T-helper 2 cell (primary cell): ENCODE measurements at places on chromosomes 3 and 15.

GRCh38 chr3:174229916-174230315, 629.2 kb upstream of the NAALADL2 start:
- DNase-seq, result no peak

GRCh38 chr3:119944091-119944490, 150.2 kb downstream of the GSK3B start:
- DNase-seq, result no peak

GRCh38 chr3:194773216-194773615, 87.5 kb downstream of the FAM43A start:
- DNase-seq, result no peak

DNA sequence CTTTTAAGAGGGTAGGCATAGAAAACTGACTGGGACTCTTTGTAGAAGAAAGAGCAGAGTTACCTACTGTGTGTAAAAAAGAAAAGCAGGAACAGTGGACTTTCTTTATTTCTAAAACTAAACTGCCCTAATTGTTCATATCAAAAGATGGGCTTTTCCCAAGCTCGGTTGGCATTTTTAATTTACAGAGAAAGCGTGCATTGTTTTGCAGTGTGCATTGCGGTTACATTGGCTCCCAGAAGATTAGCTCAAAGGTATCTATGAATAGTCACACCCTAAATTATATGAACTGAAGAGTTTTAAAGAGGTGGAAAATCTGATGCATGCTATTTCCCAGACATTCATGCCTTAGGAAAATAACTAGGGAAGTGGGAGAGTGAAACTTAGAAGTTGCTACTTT, 36.5 kb downstream of the MITF start:
- DNase-seq, result no peak

- no peak for DNase-seq
These were observed 23.3 kb downstream of the CCDC13 start for GRCh38 chr3:42749753-42750231.

DNA sequence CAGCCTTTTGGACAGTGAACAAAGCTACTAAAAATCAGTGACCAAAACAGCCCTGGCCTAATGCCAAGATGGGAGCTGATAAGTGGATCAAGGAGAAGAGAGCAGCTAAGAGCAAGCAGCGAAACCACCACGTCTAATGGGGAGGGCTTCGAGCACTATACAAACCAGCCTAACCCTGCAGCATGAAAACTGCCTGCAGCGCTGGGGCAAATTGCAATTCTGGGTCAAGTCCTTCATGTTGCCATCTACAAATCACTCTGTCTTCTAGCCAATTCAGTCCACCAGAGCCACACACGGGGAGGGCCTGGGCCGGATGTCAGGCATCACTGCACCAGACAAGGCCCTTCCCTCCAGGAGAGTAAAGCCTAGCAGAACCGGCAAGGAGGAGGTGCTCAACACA, 30.5 kb upstream of the SPATA12 start:
- DNase-seq, result no peak

DNA sequence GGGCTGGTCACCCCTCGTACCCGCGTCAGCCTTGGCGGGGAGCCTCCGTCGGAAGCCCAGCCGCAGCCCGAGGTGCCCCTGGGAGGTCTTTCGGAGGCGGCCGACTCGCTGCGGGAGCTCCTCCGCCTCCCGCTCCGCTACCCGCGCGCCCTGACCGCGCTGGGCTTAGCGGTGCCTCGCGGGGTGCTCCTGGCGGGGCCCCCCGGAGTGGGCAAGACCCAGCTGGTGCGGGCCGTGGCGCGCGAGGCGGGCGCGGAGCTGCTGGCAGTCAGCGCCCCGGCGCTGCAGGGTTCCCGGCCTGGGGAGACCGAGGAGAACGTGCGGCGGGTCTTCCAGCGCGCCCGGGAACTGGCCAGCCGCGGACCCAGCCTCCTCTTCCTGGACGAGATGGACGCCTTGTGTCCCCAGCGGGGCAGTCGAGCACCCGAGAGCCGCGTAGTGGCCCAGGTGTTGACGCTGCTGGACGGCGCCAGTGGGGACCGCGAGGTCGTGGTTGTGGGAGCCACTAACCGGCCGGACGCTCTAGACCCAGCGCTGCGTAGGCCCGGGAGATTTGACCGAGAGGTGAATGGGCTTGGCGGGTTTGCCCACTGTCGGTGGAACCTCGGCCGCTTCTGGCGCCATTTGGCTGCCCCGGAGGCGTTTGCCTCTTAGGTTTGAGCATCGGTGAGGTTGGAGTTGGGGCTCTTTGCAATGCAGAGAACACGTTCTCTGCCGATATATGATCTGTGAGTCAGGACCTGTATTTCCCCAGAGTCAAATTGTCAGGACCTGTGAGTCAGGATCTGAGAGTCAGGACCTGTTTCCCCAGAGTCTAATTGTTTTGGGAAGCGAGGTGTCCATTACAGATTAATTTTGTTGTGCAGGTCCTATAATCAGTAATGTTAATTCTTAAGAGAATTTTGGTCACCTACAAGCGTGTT, 24.9 kb upstream of the GATM start:
- DNase-seq, result no peak

- DNase-seq, result no peak
These were observed at the start of gene FOXB1 for GRCh38 chr15:60004009-60004845. Gene FOXB1, plus strand, starts transcription at chr15:60004311. Its CDS starts 653 bp downstream, at chr15:60004964.

- DNase-seq, result no peak
These were observed 11.2 kb downstream of the SOX2 start for GRCh38 chr3:181722766-181723425.

GRCh38 chr3:43624619-43625305, 3.0 kb upstream of the ANO10 start:
- no peak for DNase-seq

- no peak for DNase-seq
These were observed 959 bp downstream of the ZNF592 start for GRCh38 chr15:84749111-84749991.

DNA sequence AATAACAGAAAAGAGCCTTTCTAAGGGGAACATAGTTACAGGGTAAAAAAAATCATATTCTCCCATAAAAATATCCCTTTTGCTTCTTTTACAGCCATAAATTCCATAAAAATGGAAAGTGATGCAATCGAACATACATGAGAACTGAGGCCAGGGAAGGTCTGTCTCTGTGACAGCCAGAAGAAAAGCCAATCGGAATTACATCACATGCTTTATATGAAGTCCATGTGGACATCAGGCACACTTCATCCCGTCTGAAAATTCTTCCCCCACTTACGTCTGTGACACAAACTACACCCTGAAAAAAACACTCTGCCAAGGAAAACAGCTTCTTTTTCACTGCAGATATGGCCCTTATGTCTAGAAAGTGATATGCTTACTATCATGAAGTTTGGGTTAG, 323.5 kb downstream of the ERC2 start:
- no peak for DNase-seq

DNA sequence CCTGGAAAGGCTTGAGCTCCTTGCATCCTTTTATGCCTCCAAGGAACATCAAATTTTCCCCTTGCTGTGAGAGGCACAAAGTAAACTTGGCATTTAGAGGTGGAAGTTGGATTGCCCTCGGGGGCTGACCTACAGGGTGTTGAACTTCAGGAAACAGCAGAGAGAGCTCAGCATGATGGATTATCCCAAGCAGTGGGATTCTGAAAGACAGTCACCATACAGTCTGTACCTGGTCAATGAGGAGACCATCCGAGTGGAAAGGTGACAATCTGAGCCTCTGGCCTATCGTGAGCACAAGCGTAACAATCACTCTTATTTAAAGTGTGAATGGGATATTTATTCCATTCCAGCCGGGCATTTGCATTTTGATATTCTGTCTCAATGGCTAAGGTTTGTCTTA, 105.6 kb upstream of the NECTIN3 start:
- DNase-seq, result no peak

- DNase-seq, result no peak
These were observed 12.4 kb downstream of the SNX33 start for GRCh38 chr15:75659928-75660645.

DNA sequence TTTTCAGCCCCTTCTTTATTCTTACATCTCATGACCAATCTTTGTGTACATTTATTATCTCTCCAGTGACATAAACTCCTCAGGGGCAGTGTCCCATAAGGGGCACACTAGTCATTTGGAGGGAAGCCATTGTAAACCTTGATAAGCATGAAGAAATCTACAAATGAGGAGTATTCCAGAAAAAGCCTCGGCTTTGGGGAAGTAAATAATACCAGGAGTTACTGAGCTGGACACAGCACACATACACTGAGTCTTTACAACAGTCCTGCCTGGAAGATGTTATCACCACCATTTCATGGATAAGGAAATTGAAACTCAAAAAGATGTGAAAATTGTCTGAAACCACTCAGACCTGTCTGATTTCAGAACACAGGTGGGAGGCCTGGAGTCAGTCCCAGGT, 15.4 kb upstream of the POLR2M start:
- DNase-seq, result no peak

- no peak for DNase-seq
These were observed 111.1 kb downstream of the MAGI1 start for GRCh38 chr3:65927576-65927975.

DNA sequence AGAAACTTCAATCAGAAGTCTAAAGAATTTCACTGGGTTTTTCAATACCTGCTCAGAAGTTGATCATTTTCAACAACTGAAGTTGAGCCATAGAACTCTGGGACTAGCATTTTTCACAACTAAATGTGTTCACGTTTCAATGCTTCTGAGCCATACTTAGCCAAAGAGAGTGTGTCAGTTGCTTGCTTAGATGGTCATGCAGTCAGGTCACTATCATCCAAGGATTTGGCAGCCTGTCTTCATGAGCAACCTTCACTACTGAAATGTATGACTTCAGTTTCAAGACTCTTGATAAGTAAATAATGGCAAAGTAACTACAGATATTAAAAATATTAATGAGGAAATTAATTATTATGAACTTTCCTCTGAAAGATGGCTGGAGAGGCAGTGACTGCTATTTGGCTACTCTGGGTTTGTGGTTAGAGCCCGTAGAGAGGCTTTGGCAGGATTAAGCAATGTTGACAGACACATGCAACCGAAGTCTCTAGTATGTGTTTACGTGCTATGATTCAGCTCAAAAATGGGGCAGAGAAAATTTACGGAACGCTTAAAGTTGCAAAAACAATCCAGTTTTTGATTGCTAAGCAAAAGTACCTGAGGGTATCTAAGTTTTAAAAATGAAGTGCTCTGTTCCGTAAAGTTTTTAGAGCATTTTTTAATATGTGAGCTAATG, 133.8 kb downstream of the GMNC start:
- DNase-seq, result no peak

- DNase-seq, result no peak
These were observed 22.0 kb upstream of the LCTL start for GRCh38 chr15:66587749-66588148.
